GM23338 (cell line): ENCODE measurements at places on chromosomes 16 and 17.
A peak's percentile ranks its signal among the peaks of the same experiment; 100 is the strongest.

DNA sequence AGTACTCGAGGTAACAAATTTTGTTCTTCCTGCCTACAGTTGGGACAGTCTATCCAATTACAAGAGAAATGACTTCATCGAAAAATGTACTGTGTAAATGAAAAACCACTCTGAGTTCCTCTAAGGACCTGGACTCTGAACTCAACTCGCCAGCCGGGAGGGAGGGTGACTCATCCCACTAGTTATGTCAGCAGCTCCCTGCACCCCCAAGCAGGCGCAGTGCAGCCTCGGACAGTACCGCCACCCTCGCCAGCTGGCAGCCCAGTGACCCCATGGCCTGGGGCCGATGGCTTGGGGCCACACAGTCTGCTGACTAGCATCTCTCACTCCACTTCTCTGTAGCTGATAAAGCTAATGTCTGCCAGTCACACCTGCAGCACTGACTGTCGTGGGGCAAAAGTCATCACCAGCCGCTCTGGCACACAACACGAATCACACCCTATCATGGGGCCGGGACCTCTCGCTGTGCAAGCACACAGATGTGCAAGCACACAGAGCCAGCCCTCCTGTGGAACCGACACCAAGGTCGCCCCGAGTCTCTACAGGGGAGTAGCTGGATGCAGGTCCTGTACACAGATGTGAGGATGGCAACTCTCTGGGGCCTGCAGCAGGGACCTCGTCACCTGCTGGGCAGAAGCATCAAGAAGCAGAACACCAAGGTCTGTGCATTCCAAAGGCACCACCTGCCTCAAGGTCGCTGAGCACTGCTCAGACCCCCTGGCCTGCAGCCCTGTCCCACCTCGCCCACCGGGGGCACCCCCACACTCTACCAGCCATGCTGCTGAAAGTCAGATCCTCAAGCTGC, 5.7 kb downstream of the CSNK1D start:
- no peak for DNase-seq

GRCh38 chr17:57106107-57106835, 21.2 kb downstream of the AKAP1 start:
- peak; percentile 64 for DNase-seq

- no peak for DNase-seq
Observed at GRCh38 chr17:71709271-71709890, 411.4 kb upstream of the SOX9 start.

DNA sequence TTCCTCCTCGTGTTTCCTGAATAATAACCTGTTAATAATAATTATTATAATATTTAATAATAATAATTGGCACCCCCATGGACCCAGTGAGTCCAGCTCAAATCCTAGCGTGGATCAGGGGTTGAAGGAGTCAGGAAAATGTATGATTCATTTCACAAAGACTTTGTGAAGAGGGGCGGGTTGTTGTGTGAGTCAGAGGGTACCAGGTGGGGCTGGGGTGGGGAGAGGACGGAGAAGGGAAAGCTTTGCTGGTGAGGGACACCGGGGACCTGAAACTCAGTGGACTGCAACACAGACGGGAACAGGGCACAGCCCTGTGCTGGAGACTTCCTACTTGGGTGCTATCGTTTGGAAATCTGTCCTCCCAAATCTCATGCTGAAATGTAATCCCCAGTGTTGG, 3.1 kb upstream of the ADORA2B start:
- DNase-seq, result no peak

- DNase-seq, result peak; percentile 67
Observed at GRCh38 chr17:17514993-17515933, 19.1 kb upstream of the RASD1 start.

GRCh38 chr17:57004944-57005579, 27.1 kb downstream of the SCPEP1 start:
- DNase-seq, result peak; percentile 62

- no peak for DNase-seq
Observed at GRCh38 chr16:89155184-89155679, 16.3 kb upstream of the CDH15 start.

- DNase-seq, result no peak
Observed at GRCh38 chr17:78623541-78623940, 46.3 kb upstream of the DNAH17 start.

GRCh38 chr16:71723537-71724319, 773 bp downstream of the PHLPP2 start:
- DNase-seq, result peak; percentile 85

GRCh38 chr17:81064678-81065475, 29.9 kb downstream of the BAIAP2 start:
- no peak for DNase-seq

DNA sequence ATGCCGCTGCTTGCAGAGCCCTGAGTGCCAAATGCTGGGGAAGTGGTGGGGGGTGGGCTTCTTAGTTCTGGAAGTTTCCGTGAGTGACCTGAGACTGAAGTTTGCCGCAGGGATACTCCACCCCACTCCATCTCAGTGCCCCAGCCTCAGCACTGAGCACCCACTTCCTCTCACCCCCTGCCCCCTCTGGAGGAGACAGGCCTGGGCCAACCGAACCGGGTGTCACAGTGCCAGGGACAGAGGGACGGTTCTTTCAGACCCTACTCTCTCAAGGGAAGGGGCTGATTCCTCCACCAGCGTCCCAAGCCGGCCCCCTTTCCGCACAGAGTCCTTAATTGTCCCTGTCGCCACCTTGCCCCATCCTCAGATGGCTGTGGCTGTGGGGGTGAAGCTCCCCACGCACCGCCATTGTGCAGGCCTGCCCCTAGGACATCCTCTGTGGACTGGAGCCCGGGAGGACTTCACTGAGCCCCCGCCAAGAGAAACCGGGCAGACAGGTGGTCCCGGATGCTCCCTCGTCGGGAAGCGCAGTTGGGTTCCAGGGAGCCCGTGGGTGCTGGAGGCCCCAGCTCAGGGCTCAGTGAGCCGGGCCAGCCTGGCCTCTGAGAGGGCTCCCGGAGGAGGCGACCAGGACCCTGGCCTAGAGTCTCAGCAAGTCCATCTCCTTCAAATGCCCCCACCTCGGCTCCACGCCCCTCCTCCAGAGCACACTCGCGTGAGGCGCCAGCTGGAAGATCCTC, 1.6 kb upstream of the KREMEN2 start:
- no peak for DNase-seq

DNA sequence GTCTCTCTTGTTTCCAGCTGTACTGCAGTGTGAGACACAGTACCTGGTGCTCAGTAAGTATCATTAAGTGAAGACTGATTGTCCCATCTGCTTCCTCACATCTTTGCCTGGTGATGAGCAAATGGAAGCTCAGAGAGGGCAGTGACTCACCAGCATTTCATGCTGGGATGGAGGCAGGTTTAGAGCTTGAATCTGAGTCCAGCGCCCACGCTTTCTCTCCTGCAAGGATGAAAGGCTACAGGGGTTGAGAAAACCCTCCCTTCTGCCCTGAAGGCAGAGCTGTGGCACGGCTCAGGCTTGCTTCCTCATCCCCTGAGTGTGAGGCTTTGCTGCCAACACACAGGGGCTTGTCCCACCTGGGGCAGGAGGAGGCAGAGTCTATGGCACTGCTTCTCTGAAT, 1.5 kb upstream of the RNF112 start:
- no peak for DNase-seq

- no peak for DNase-seq
Observed at GRCh38 chr17:77771145-77771544, 187.4 kb upstream of the TNRC6C start.

DNA sequence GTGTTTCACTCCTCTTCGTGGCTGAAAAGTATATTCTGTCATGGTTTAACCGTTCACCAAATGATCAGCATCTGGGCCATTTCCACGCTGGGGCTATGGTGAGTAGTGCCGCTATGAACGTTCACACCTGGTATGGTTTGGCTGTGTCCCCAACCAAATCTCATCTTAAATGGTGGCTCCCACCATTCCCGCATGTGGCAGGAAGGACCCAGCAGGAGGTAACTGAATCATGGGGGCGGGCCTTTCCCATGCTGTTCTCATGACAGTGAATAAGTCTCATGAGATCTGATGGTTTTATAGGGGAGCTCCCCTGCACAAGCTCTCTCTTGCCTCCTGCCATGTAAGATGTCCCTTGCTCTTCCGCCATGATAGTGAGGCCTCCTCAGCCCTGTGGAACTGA, 45.7 kb upstream of the ZNF469 start:
- no peak for DNase-seq

- no peak for DNase-seq
Observed at GRCh38 chr16:76199681-76200220, 77.5 kb upstream of the CNTNAP4 start.

DNA sequence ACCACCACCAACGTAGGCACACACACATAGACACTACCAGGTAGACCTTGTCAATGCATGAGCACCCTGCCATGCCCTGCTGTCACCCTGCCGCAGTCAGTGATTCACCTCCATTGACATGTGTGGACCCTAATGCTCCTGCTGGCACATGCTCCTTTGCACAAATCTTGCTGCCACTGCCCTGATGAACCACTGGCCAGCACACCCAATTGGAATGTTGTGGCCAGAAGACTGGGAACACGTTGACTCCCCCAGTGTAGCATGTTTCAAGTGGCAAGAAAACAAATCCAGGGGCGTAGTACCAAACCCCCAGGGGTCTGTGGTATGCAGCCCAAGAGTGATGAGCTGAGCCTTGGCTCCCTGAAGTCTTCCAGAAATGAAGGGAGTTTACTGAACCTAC, 486.4 kb upstream of the KIF2B start:
- DNase-seq, result no peak

DNA sequence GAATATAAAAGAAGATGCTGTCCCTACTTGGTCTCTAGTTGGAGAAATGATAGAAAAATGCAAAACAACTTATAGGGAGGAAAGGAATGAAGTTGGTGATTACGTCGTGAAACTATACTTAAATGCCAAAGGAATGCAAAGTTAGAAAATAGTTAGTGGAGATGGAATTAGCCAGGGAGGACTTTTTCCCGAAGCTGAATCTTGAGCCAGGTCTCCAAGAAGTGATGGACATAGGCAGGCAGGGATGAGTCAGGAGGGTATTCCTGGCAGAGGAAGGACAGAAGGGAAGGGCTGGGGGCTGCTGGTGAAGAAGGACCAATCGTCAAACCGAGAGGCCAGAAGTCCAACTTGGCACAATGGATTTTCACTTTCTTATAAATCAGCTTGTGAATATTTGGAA, 1.8 kb downstream of the SNTB2 start:
- DNase-seq, result peak; percentile 27

DNA sequence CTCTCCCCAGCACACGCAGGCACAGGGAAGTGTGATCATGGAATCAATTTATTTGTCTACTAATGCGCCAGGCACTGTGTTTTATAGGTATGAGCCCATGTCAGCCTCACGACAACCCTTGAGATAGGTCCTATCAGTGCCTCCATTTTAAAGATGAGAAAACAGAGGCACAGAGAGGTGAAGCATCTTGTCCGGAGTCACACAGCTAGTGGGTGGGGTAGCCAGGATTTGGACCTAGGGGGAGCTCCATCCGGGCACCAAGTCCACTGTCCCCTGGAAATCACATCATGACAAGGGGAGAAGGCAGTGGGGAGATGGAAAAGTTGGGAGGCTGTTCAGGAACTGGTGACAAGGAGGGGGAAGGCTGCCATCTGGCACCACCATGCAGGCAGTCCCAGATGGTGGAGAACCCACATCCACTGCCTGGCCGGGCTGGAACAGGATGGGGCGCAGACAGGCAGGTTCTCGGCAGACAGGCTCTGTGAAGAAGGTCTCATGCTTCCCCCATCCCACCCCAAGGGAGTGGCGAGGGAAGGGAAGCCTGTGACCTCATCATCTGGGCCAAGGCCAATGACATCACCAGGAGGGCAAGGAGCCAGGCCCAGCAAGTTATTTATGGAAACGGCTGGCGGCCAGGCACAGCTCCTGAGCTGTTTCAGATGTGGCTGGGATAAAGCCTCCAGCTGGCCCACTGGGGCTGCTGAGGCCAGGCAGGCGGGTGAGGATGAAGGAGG, 126.0 kb upstream of the SDK2 start:
- DNase-seq, result no peak

GRCh38 chr17:73157521-73157890, 7.3 kb upstream of the SSTR2 start:
- DNase-seq, result no peak

DNA sequence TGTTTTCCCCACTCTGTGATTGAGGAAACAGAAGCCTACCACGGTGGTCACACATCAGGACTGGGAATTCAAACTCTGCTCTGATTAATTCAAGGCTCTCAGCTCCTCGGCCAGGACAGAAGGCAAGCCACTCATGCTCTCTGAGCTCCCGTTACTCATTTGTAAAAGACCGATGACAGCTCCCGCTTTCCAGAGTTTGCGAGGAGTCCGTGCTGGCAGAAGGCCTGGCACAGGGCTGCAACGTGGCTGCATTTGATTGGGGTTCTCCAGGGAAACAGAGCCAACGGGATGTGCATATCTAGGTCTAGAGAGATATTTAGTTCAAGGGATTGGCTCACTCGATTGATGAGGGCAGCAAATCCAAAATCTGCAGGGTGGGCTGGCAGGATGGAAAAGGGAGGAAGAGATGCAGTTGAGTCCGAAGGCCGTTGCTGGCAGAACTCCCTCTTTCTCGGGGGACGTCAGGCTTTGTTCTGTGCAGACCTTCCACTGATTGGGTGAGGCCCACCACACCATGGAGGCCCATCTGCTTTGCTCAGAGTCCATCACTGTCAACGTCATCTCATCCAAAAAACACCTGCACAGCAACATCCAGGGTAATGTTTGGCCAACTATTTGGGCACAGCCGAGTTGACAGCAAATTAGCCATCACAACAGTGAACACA, 215.5 kb upstream of the RPL38 start:
- no peak for DNase-seq

GRCh38 chr17:50352693-50353599, 7.0 kb downstream of the XYLT2 start:
- no peak for DNase-seq

- DNase-seq, result no peak
Observed at GRCh38 chr17:27535975-27536374, 79.7 kb downstream of the KSR1 start.

GRCh38 chr16:53832896-53833544, 129.1 kb downstream of the FTO start:
- DNase-seq, result no peak

DNA sequence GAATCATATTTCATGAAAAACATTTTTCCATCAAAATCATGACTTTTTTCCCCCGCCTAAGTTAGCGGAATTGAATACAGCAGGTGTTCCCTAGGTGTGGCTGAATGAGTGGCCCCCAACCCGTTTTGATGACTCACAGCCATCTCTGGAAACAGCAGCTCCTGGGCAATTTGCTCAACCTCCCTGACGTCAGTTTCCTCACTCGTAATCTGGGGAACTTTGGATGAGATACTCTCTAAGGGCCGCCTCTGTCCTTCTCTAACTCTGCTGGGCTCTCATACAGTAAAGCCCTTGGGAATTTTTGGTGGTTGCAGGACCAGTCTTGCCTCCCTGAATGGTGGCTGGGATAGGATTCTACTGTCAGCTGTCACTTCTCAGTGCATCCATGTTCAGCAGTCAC, 11.6 kb upstream of the NTN1 start:
- DNase-seq, result no peak

GRCh38 chr16:6066652-6067051, 969.1 kb upstream of the EEF2KMT start:
- DNase-seq, result no peak
